ENCODE measurements at places on chromosomes 1 and 21. TPM values are rescaled to one million over a fixed set of nuclear protein-coding genes. Genes with fewer than 3 reads are reported as not detected.

Gene SPRR2E
- not detected for total RNA-seq

Gene RGS1
- total RNA-seq = 1.6 TPM

Gene PLD5
- not detected for total RNA-seq

Gene HTR1D
- not detected for total RNA-seq

Gene C1QB
- total RNA-seq = 22.6 TPM

Gene KRTAP13-4
- total RNA-seq = not detected

Gene RPF1
- total RNA-seq = 31.9 TPM

Gene RGS16
- 1.8 TPM for total RNA-seq

Data from psoas muscle (tissue), 8 donors.